NCI-H2029 (cell line): ENCODE measurements at places on chromosomes 4 and X.

- no peak for DNase-seq
Observed at GRCh38 chrX:132214518-132214917, 4.7 kb downstream of the RAP2C start.

- DNase-seq = no peak
Observed at GRCh38 chrX:78513971-78514738, 145.0 kb downstream of the RTL3 start.

DNA sequence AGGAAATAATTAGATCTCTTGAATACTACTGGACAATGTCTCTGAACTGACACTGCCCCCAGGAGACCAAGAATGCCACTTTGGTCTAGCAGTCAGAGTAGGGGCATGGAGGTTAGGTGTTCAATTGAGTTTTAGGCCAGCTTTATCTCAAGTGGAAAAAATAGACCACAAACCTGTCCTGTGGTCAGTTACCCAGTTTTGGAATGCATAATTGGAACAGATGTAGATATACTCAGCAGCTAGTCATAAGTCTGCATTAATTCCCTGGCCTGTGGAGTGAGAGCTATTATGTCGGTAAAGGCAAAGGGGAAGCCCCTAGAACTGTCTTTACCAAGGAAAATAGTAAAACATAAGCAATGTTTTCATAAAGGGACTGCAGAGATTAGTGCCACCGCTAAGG is 587.7 kb downstream of the GLUD2 start:
- no peak for DNase-seq

GRCh38 chr4:1086011-1086410 is 27.4 kb downstream of the RNF212 start:
- DNase-seq = no peak

DNA sequence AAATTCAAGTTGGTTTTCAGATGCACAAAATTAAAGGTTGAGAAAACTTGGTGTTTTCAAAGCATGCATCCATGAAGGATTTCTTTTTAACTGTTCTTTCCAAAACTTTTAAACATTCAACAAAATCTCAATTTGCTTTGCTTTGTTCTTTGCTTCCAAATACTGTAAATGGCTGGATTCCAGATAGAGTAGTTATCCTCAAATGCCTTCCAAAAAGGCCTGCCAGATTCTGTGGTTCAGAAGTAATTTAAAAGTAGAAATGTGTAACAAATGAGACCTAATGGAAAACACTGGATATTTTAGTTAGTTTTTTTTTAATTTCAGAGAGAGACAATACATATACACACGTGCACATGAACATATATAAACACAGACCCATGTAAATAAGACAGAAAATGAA is 97.3 kb downstream of the NR3C2 start:
- no peak for DNase-seq

GRCh38 chr4:89661173-89661899 is 175.6 kb downstream of the SNCA start:
- DNase-seq = no peak

- DNase-seq = no peak
Observed at GRCh38 chr4:157459785-157460184, 239.3 kb downstream of the GRIA2 start.

DNA sequence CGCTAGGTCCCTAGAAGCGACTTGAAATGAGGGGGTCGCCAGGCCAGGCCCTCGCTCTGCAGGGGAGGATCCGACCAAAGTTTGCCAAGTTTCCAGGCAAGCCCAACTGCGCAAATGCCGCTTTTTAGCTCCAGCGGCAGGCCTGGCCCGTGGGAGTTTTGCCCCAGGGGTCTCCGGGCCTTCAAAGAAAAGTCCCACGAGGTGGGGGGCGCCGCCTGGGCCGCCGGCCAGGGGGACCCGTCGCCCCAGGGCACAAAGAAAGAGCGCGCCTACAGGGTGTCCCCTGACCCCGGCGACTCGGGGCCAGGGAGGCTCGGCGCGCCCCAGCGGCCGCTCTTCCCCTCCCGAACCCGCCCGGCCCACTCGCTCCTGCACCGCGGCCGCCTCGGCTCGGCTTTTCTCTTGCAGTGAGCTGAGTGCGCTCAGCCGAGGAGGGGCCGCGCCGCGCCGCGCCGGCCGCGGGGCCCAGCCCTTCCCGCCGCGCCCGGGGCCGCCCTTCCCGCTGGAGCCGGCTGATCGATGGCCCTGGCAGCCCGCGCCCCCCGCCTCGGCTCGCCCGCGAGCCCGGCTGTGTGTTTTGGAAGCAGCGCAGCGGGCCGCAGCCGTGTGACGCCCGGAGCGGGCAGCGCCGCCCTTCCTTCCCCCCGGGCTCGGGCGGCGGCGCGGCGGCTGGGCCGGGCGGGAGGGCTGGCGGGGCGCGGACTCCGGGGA is 754 bp upstream of the KLF3 start:
- no peak for DNase-seq

- no peak for DNase-seq
Observed at GRCh38 chr4:174933083-174933482, 14.9 kb downstream of the ADAM29 start.

GRCh38 chr4:184387351-184387750 is 87.0 kb downstream of the IRF2 start:
- no peak for DNase-seq
